ENCODE measurements at places on chromosomes 1 and 21. TPM values are rescaled to one million over a fixed set of nuclear protein-coding genes. Genes with fewer than 3 reads are reported as not detected.

GRCh38 chr1:29471487-29472313, 235.4 kb downstream of the PTPRU start:
- H3K36me3 ChIP-seq: no peaks in the 10 kb centered on the region
- H3K27ac ChIP-seq: no peak overlapping the region
- DNase-seq: peak; percentile 26
- H3K27me3 ChIP-seq: no peaks in the 10 kb centered on the region
- H3K4me3 ChIP-seq: no peak overlapping the region

DNA sequence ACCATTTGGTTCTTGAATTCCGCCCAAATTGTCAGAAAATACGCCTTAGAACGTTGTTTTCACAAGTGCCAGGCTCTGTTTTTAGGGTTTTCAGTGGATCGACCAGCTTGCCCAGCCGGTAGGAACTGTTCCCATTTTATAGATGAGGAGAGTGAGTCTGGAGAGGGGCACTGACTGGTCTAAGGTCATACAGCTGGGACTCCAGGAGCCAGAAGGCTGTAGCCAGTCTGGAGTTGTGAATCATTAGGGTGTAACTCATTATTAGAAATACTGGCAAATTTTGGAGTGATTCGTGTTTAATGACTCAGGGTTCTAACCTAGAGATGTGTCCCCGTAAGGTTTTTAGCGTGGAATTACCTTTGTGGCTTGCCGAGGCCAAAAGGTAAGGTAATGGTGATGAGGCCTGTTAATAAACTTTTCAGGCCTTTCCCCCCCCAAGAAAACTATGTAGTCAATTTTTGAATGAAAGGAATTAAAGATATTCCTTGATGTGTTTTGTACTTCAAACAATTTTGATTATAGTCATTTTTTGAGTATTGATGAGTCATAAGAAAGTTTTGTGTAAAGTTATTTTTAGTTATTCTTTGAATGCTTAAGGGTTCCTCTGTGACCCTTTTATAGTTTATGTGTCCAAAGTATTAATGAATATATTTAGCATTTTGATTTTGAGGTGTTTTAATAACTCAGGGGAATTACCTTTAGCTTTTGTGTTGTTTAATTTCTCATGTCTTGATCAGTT, 2.1 kb downstream of the DYRK1A start:
- H3K27me3 ChIP-seq: no peaks in the 10 kb centered on the region
- H3K27ac ChIP-seq: peak overlapping the region; percentile 18
- H3K4me3 ChIP-seq: peak overlapping the region; percentile 98
- peaks cover 6% of the 10 kb centered on the region for H3K4me1 ChIP-seq

DNA sequence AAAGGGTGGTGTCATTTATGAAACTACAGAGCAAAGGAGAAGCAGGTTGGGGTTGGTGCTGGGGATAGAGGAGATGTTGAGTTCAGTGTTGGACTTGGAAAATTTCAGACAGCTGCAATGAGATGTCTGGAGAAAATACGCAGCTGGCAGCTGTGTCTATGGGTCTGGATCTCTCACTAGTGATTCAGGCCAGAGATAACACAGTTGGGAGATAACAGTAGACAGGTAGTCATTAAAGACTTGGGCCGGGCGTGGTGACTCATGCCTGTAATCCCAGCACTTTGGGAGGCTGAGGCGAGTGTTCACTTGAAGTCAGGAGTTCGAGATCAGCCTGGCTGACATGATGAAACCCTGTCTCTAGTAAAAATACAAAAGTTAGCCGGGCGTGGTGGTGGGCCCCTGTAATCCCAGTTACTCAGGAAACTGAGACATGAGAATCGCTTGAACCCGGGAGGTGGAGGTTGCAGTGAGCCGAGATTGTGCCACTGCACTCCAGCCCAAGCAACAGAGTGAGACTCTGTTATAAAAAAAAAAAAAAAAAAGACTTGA, 2.5 kb upstream of the TFAP2E start:
- H3K4me3 ChIP-seq: no peak overlapping the region
- no peaks in the 10 kb centered on the region for H3K36me3 ChIP-seq
- no peak for DNase-seq
- H3K27me3 ChIP-seq: no peaks in the 10 kb centered on the region

DNA sequence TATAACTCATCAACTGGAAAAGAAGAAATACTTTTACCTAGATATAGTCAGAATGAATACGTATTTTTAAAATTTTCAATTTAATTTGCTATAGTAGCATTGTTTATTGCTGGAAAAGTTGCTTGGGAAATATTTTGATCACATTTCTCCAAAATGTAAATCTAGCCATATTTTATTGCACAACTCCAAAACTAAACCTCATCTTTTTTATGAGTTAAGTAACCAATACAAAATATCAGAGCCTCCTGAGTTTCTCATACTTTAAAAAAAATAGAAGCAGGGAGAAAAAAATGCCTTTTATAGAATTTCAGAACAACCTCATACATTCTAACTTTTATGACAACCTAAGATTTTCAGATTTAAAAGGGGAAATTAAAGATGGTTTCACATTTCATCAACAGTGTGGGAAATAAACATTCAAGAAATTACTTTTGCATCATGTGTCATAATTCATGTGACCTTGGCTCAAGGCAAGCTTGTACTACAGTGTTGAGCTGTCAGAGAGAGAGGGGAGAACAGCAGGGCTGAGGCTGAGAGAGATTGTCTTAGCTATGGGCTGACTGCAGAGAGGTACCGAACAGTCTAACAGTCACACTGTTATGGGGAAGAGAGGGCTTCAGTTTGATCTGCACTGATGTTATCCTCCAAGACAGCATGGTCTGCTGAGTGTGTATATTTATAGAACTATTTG, 519.0 kb downstream of the LTN1 start:
- no peak overlapping the region for H3K4me3 ChIP-seq
- H3K27ac ChIP-seq: no peak overlapping the region
- H3K4me1 ChIP-seq: no peaks in the 10 kb centered on the region
- H3K27me3 ChIP-seq: no peaks in the 10 kb centered on the region
- H3K36me3 ChIP-seq: no peaks in the 10 kb centered on the region
- DNase-seq: no peak

- DNase-seq: no peak
- H3K36me3 ChIP-seq: no peaks in the 10 kb centered on the region
- H3K4me1 ChIP-seq: no peaks in the 10 kb centered on the region
- no peak overlapping the region for H3K27ac ChIP-seq
- H3K27me3 ChIP-seq: no peaks in the 10 kb centered on the region
Measured at GRCh38 chr21:15252431-15252830, 187.6 kb upstream of the NRIP1 start.

DNA sequence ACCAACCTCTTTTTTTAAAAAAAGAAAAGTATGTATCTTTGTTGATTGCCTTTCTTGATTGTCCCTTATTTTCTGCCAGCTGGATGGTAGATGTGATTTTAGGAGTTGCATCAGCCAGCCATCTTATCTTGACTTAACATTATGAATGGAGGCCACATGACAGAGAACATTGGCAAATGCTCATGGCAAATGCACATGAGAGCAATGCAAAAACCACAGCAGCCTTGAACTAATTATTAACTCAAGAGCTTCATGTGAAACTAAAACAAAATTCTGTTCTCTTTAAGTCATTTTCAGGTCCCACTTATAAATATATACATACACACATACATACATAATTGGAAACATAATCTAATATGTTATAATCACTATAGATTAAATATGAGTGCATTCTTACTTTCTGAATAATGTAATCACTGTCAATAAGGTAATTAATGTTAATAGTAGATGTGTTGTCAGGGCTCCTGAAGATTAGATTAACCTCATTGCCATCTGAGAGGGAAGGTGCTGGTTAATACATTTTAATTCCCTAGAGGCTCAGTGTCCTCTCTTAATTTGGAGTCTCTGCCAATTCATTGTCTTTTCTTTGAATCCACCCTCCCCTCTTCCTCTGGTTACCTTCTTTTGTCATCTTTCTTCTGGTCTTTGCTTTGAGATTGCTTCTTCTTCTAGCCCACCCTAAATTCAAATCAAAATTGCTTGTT, 962.2 kb downstream of the ADGRL2 start:
- H3K27me3 ChIP-seq: no peaks in the 10 kb centered on the region
- H3K4me3 ChIP-seq: no peak overlapping the region
- no peaks in the 10 kb centered on the region for H3K4me1 ChIP-seq
- H3K27ac ChIP-seq: no peak overlapping the region

Gene MROH9
- 0.39 TPM for total RNA-seq

GRCh38 chr1:106998431-106999002, 58.0 kb upstream of the PRMT6 start:
- DNase-seq: no peak
- no peaks in the 10 kb centered on the region for H3K36me3 ChIP-seq
- H3K4me1 ChIP-seq: no peaks in the 10 kb centered on the region
- no peak overlapping the region for H3K4me3 ChIP-seq
- H3K27me3 ChIP-seq: no peaks in the 10 kb centered on the region

Gene GJA9
- not detected for total RNA-seq

- H3K4me3 ChIP-seq: no peak overlapping the region
- H3K27ac ChIP-seq: peak overlapping the region; percentile 43
- no peak for DNase-seq
- no peaks in the 10 kb centered on the region for H3K36me3 ChIP-seq
- H3K4me1 ChIP-seq: peaks cover 6% of the 10 kb centered on the region
Measured at GRCh38 chr1:218480588-218481099, 135.5 kb downstream of the TGFB2 start.

Gene CD5L
- total RNA-seq: not detected

Gene SSBP3
- total RNA-seq: 83.4 TPM

DNA sequence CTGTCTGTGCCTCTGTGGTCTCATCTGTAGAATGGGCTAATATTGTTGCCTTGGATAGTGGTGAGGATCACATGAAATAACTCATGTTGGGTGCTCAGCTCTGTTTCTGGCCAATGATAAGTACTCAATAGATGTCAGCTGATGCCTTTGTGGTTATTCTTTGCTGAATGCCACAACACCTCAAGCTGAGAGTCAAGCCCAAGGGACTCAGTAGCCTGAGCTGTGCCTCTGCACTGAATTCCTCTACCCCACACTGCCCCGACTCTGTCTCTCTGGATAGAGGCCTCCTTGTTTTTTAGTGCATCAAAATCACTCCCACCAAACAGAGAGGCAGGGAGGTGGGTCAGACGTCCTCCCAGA, 196.1 kb upstream of the VAMP3 start:
- H3K27me3 ChIP-seq: no peaks in the 10 kb centered on the region
- no peak overlapping the region for H3K4me3 ChIP-seq
- H3K27ac ChIP-seq: no peak overlapping the region
- no peaks in the 10 kb centered on the region for H3K36me3 ChIP-seq
- H3K4me1 ChIP-seq: no peaks in the 10 kb centered on the region

- no peaks in the 10 kb centered on the region for H3K27me3 ChIP-seq
- H3K36me3 ChIP-seq: no peaks in the 10 kb centered on the region
- H3K4me3 ChIP-seq: no peak overlapping the region
Measured at GRCh38 chr1:208639382-208639781, 395.2 kb upstream of the PLXNA2 start.

DNA sequence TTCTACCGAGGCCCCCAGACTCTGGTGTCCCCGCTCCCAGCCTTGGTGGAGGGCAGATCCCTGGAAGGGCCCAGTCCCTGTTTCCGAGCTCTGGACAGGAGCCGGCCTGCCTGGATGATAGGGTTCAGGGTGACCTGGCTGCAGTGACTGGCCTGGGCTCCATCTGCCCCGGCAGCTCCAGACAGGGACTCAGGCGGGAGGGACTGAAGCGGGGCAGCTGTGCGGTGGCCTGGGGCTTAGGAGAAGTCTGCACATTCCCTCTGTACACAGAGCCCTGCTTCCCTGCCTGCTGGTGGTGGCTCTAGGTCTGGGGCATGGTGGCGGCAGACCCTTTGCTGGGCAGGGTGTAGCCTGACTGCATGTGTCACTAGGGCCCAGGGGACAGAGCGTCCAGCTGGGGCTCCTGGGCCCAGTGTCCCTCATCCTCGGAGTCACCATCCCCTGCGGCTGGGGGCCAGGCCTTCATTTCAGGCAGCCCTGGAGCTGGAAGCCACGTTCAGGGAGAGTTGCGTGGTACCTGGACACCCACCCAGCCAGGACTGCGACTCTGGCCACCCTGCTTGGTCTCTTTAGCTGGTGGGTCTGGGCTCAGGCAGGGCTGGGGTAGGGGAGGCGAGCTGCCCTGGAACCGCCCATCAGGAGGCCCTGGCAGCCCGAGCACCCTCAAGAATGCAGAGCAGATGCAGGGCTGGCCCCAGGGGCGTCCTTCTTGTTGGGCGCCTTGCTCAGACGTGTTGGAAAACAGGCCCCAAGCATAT, 9.6 kb downstream of the ARHGEF16 start:
- H3K27ac ChIP-seq: no peak overlapping the region
- no peaks in the 10 kb centered on the region for H3K27me3 ChIP-seq
- H3K36me3 ChIP-seq: no peaks in the 10 kb centered on the region
- DNase-seq: peak; percentile 44
- no peaks in the 10 kb centered on the region for H3K4me1 ChIP-seq

- DNase-seq: no peak
- no peaks in the 10 kb centered on the region for H3K36me3 ChIP-seq
- no peaks in the 10 kb centered on the region for H3K27me3 ChIP-seq
Measured at GRCh38 chr1:209755926-209756614, at the start of gene TRAF3IP3. TSS of gene TRAF3IP3 (plus strand) at chr1:209756053. CDS start at chr1:209760040, 3,987 bp downstream.

DNA sequence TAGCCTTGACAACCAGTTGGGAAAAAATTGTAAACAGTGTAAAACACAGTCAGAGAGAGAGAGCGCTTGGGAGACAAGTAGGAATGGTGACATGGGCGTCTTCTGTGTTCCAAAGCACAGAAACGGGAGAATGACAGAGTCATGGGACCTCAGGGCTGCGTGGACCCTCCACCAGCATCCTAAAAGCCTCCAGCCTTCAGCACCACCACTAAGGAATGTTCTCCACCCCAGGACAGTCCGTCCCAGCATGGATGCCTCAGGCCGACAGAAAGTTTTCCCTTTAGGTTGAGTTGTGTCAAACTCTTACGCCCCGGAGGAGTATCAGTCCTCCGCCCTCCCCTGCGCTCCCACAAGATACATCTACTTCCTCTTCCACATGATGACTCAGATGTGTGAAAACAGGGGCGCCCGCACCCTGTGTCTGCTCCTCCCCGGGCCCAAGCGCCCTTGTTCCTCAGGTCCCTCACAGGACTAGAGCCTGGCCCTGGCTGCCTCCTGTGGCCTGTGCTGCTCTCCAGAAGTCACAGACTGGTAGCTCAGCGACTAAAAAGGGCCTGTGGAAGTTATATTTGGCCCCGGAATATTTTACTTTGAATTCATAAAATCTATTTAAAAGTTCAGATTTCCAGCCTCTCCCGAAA, 63.9 kb upstream of the EFHD2 start:
- no peak overlapping the region for H3K4me3 ChIP-seq
- no peak overlapping the region for H3K27ac ChIP-seq
- H3K27me3 ChIP-seq: no peaks in the 10 kb centered on the region
- DNase-seq: peak; percentile 81
- no peaks in the 10 kb centered on the region for H3K4me1 ChIP-seq

Measured in aorta (tissue), 5 donors.